ENCODE measurements at places on chromosomes 13 and 19. TPM values are rescaled to one million over a fixed set of nuclear protein-coding genes. Genes with fewer than 3 reads are reported as not detected.

DNA sequence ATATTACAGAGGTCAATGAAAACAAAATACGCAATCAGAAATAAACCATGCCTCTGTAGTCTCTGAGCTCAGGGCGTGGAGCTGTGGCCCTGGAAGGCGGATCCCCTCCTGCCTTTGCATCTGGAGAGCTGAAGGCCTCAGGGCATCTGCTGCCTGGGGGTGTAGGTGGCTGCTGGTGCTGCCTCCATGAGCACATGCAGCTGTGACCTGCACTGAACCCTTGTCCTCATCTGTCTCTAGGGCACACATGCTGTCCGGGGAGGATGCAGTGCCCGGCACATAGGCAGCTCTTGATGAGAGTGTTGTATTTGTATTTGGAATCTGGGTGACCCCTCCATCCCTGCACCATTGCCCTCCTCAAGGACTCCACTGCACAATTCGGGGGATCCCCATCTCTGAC is 185.7 kb downstream of the TEX29 start:
- H3K27me3 ChIP-seq = peaks cover 14% of the 10 kb centered on the region
- H3K4me3 ChIP-seq = no peak overlapping the region
- DNase-seq = no peak
- no peak overlapping the region for H3K27ac ChIP-seq
- no peaks in the 10 kb centered on the region for H3K4me1 ChIP-seq

DNA sequence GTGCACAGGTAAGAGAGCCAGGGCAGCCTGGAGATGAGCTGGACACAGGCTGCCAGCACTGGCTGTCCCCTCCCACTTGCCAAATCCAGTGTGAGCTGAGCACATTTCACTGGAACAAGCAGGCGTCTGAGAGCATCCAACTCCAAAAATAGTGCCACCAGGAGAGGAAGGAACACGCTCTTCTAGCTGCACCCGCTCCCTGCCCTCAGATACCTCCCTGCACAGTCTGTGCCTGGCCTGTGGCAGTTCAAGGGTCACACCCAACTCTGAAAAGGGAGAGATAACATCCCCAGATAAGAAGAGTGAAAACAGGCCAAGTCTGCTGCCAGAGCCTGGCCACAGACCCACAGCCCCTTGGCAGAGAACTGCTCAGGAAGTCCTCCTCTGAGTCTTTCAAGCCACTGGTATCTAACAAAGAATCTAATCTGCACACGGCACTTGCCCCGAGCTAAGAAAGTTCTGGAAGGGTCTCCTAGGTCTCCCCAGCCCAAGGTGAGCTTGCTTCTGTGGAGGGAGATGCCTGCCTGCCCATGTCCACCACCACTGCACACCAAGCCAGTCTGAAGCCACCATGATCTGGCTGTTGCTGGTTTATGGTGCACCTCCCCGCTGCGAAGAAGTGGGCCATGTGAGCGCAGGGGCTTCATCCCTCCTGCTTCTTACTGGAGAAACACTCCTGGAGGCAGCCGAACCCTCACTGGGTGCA is 14.7 kb downstream of the ELL start:
- H3K4me3 ChIP-seq = no peak overlapping the region
- H3K27me3 ChIP-seq = no peaks in the 10 kb centered on the region
- H3K27ac ChIP-seq = no peak overlapping the region
- peaks cover 38% of the 10 kb centered on the region for H3K4me1 ChIP-seq

The ZNF793 gene
- total RNA-seq = not detected

GRCh38 chr19:19224852-19225494 is 13.2 kb downstream of the NCAN start:
- H3K27me3 ChIP-seq = peaks cover 6% of the 10 kb centered on the region
- H3K4me3 ChIP-seq = peak overlapping the region; percentile 30
- DNase-seq = peak; percentile 85
- H3K36me3 ChIP-seq = no peaks in the 10 kb centered on the region

DNA sequence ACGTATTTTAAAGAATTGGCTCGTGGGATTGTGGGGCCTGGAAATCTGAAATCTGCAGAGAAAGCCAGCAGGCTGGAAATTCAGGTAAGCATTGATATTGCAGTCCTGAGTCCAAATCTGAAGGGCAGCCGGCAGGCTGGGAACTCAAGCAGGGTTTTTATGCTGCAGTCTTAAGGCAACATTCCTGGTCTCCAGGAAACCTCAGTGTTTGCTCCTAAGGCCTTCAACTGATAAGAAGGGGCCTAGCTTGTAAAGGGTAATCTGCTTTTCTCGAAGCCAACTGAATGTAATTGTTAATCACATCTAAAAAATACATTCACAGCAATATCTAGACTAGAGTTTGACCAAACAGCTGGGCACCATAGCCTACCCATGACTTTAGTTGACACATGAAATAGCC is 154.4 kb downstream of the EFNB2 start:
- no peak overlapping the region for H3K4me3 ChIP-seq
- no peaks in the 10 kb centered on the region for H3K36me3 ChIP-seq
- DNase-seq = no peak

GRCh38 chr13:73324842-73325722 is 266.3 kb downstream of the KLF5 start:
- peaks cover 8% of the 10 kb centered on the region for H3K4me1 ChIP-seq
- no peak for DNase-seq
- H3K4me3 ChIP-seq = peak overlapping the region; percentile 15
- H3K27ac ChIP-seq = peak overlapping the region; percentile 62

DNA sequence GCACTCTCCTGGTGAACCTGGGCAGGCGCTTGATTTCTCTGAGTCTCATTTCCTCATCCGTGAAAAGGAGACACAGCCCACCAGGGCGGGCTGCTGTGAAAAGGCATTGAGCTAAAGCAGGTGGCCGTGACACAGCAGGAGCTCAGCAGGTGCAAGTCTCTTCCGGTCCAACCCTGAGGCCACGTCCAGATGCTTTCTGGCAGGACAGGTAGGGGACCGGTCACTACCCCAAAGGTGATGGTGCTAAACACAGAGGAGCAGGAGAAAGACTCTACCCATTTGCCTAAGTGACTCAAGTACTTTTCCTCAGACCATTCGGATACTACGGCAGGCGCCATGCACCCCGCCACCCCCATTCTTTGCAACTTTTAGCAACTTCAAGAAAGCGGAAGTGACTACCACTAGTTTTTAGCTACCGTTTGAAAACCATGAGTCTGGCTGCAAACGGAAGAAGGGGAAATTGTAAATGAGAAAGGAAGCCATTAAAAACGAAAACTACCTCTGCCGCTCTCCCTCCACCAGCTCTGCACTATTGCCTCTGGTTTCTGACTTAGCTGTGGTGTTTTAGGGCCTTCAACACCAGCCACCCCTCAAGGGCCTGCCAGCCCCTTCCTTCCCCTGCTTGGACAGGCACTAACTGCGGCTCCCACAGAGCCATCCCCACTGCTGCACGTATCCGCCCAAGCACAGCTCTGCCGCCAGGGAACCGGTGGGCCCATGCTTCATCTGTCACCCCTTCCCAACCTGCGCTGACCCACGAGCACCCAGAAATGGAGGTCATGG is 4.8 kb downstream of the PPP6R1 start:
- no peak overlapping the region for H3K4me3 ChIP-seq
- H3K27ac ChIP-seq = no peak overlapping the region
- peaks cover 9% of the 10 kb centered on the region for H3K36me3 ChIP-seq
- DNase-seq = no peak
- H3K4me1 ChIP-seq = peaks cover 9% of the 10 kb centered on the region

- DNase-seq = peak; percentile 27
- H3K4me3 ChIP-seq = no peak overlapping the region
- no peaks in the 10 kb centered on the region for H3K27me3 ChIP-seq
- H3K36me3 ChIP-seq = peaks cover 63% of the 10 kb centered on the region
- no peak overlapping the region for H3K27ac ChIP-seq
These were observed 21.1 kb downstream of the ZNF473 start for GRCh38 chr19:50046649-50047503.

The EVI5L gene
- total RNA-seq = 15.0 TPM

DNA sequence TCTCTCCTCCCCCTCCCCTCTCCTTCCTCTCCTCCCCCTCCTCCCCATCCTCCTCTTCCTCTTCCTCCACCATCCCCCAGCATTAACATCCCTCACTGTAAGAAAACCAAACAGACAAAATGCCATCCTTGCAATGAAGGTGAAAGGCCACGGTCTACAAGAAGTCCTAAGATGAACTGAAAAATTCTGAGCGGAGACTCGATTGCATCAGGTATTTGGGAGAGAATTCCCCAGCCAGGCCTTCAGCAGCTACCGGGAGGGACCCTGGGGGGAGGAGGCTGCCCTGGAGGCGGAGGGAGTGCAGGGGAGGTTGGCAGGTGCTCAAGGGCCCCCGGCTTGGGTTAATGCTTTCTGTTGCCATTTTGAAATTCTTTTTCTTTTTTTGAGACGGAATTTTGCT is 10.1 kb upstream of the TIMM44 start:
- no peaks in the 10 kb centered on the region for H3K27me3 ChIP-seq
- DNase-seq = no peak
- H3K27ac ChIP-seq = no peak overlapping the region

DNA sequence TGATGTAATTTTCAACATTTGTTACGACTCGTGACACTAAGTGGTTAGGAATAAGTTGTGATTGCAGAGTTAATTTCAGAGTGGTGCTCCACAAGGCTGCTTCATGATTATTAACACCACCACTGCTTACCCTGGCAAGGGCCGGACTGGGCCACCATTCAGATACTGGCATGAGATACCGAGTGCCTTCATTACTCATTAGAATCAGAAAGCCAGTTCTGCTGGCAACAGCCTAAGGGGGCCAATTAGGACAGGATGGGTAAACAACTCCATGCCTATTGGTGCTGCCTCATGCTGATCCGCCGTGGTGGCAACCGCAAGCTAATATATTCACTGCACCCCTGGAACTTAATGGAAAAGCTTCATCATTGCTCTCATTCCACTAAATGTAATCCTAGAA is 575.1 kb downstream of the EFNB2 start:
- no peaks in the 10 kb centered on the region for H3K4me1 ChIP-seq
- no peaks in the 10 kb centered on the region for H3K27me3 ChIP-seq
- H3K4me3 ChIP-seq = no peak overlapping the region
- H3K36me3 ChIP-seq = no peaks in the 10 kb centered on the region
- H3K27ac ChIP-seq = no peak overlapping the region

The FOXA3 gene
- 5.8 TPM for total RNA-seq

The KCNJ14 gene
- 2.5 TPM for total RNA-seq

- H3K27me3 ChIP-seq = no peaks in the 10 kb centered on the region
- peaks cover 24% of the 10 kb centered on the region for H3K4me1 ChIP-seq
- no peak overlapping the region for H3K4me3 ChIP-seq
- no peak overlapping the region for H3K27ac ChIP-seq
- peaks cover 13% of the 10 kb centered on the region for H3K36me3 ChIP-seq
These were observed 8.4 kb upstream of the KCTD4 start for GRCh38 chr13:45209229-45209628.

DNA sequence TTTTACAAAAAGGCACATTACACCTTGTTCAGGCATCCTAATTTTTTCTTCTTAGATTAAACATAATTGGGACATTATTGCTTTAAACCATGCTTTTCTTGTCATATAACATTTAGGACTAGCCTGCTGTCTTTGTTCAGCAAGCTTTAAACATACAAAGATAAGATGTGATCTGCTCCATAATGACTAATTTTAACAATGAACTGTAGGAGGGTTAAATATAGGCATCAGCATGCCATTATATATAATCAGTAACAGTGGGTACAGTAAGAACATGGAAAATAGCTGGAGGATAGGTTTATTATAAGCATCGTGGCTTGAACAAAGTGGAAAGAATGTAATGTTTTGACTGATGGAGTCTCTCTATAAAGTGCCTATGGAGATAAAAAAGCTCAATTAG is 661.7 kb downstream of the SLITRK6 start:
- DNase-seq = no peak
- H3K27ac ChIP-seq = no peak overlapping the region
- H3K27me3 ChIP-seq = no peaks in the 10 kb centered on the region
- no peaks in the 10 kb centered on the region for H3K4me1 ChIP-seq
- no peak overlapping the region for H3K4me3 ChIP-seq
- H3K36me3 ChIP-seq = no peaks in the 10 kb centered on the region

DNA sequence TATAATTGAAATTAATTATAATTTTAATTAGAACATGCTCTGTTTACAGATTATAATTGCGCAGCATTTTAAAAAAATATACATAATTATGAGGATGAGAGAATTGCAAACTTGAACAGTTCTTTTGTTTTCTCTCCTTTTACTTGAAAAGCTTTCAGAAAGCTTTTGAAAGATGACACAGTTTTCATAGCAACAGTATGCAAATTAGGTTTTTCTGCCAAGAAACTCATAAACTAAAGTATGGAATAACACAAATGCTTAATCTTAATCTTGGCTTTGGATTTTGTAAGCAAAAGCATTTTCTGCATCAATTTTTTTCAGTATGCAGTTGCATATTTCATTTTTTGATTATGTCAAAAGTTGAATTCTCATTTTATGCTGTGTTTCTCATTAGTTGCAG is 32.8 kb upstream of the AKAP11 start:
- no peaks in the 10 kb centered on the region for H3K4me1 ChIP-seq
- no peak for DNase-seq
- H3K4me3 ChIP-seq = no peak overlapping the region
- H3K36me3 ChIP-seq = no peaks in the 10 kb centered on the region

GRCh38 chr19:46133777-46134241 is 9.3 kb upstream of the IGFL3 start:
- H3K4me1 ChIP-seq = peaks cover 19% of the 10 kb centered on the region
- no peaks in the 10 kb centered on the region for H3K27me3 ChIP-seq
- no peak overlapping the region for H3K4me3 ChIP-seq
- peak overlapping the region; percentile 73 for H3K27ac ChIP-seq
- no peak for DNase-seq

GRCh38 chr13:44302233-44302632 is 71.4 kb upstream of the SERP2 start:
- no peaks in the 10 kb centered on the region for H3K36me3 ChIP-seq
- no peak overlapping the region for H3K27ac ChIP-seq
- no peaks in the 10 kb centered on the region for H3K27me3 ChIP-seq
- no peak for DNase-seq
- peaks cover 45% of the 10 kb centered on the region for H3K4me1 ChIP-seq

GRCh38 chr13:50241479-50241878 is 226.2 kb downstream of the KCNRG start:
- H3K4me1 ChIP-seq = peaks cover 26% of the 10 kb centered on the region
- no peaks in the 10 kb centered on the region for H3K36me3 ChIP-seq
- no peak for DNase-seq
- no peaks in the 10 kb centered on the region for H3K27me3 ChIP-seq
- no peak overlapping the region for H3K27ac ChIP-seq
- no peak overlapping the region for H3K4me3 ChIP-seq

GRCh38 chr13:113634279-113635047 is 23.5 kb downstream of the ATP4B start:
- no peaks in the 10 kb centered on the region for H3K4me1 ChIP-seq
- H3K36me3 ChIP-seq = peaks cover 83% of the 10 kb centered on the region
- H3K4me3 ChIP-seq = no peak overlapping the region
- no peak overlapping the region for H3K27ac ChIP-seq
- no peaks in the 10 kb centered on the region for H3K27me3 ChIP-seq
- no peak for DNase-seq

The ZNF580 gene
- 36.7 TPM for total RNA-seq

The SIGLEC8 gene
- not detected for total RNA-seq

The GRIK5 gene
- total RNA-seq = 1.7 TPM

The LILRB3 gene
- total RNA-seq = 0.12 TPM

The CCL25 gene
- not detected for total RNA-seq

The RANBP3 gene
- 62.4 TPM for total RNA-seq

- H3K36me3 ChIP-seq = no peaks in the 10 kb centered on the region
- no peaks in the 10 kb centered on the region for H3K27me3 ChIP-seq
- no peak overlapping the region for H3K4me3 ChIP-seq
- H3K27ac ChIP-seq = peak overlapping the region; percentile 46
- DNase-seq = peak; percentile 85
- H3K4me1 ChIP-seq = peaks cover 29% of the 10 kb centered on the region
These were observed 87.1 kb upstream of the STK24 start for GRCh38 chr13:98664047-98664446.
